ENCODE measurements at places on chromosomes 7 and 10. TPM values are rescaled to one million over a fixed set of nuclear protein-coding genes. Genes with fewer than 3 reads are reported as not detected.

The CALN1 gene
- not detected for total RNA-seq

GRCh38 chr10:117431160-117431559 is 55.9 kb upstream of the PDZD8 start:
- DNase-seq = no peak

GRCh38 chr7:54180796-54181195 is 361.4 kb upstream of the VSTM2A start:
- no peak for DNase-seq

DNA sequence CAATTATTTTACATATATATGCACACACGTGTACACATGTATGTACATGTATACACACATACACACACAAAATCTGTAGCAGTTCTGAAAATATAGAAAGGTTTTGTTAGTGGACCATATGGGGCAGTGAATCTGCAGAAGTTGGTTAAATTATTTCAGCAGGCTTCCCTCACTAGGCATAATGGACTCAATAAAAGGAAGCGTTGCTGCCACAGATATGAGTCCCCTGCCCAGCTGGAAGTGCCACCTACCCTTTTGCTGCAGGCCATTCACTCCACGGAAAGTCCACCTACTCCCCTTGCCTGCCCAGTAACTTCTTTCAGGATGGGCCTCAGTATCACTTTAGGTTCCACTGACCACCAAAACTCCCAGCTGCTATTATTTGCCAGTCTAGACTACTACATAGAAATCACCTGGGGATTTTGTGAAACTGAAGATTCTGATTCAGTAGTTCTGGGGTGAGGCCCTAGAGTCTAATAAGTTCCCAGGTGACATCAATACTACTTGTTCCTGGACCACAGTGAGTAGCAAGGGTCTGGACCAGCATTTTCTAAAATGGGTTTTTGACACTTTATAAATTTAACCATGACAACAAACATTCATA is 29.3 kb upstream of the CROT start:
- DNase-seq = no peak

DNA sequence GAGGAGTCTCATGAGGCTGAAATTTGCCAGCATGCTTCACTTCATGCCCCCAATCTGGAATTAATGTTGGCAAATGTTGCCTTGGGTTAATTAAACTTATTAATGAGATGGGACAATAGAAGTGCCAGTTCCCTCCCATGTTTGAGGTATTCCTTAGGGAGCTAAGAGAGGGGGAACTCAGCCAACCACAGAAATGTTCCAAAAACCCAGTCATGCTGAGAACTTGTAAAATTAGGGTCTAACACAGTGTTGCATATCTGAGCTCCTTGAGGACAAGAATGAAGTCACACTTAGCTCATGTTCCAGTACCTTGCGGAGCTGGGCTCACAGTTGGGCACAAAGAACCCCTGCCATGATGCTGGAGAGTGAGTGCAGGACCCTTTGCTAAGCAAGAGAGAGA is 89.4 kb downstream of the OAT start:
- DNase-seq = no peak

GRCh38 chr7:115561335-115562110 is 469.0 kb downstream of the TFEC start:
- DNase-seq = no peak

- DNase-seq = no peak
Observed at GRCh38 chr10:125012851-125013528, 71.1 kb downstream of the ZRANB1 start.

DNA sequence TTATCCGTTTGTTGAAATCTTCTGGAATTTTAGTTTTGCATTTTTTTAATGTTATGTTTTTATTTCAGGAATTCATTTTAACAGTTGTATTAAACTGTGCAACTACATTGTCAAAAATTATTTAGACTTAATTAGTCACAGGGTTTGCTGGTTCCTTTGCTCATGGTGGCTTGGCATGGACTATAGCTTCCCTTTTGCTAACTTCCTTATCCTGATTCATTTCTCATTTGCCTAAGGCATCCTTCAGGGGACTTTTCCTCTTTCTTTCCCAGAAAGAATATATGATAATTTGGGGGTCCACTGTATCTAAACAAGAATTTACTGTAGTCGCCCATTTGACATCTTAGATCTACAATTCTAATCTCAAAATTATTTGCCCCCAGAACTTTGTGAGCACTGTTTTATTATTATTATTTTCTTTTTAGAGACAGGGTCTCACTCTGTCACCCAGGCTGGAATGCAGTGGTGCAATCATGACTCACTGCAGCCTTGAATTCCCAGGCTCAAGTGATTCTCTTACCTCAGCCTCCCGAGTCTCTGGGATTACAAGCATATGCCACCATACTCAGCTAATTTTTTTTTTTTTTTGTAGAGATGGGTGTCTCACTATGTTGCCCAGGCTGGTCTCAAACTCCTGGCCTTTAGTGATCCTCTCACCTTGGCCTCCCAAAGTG is 13.9 kb downstream of the FIGNL1 start:
- peak; percentile 80 for DNase-seq

The GOLGA7B gene
- total RNA-seq = 1.1 TPM

The CAMK2B gene
- total RNA-seq = 0.15 TPM

GRCh38 chr7:2212906-2213305 is 19.8 kb downstream of the MAD1L1 start:
- no peak for DNase-seq

DNA sequence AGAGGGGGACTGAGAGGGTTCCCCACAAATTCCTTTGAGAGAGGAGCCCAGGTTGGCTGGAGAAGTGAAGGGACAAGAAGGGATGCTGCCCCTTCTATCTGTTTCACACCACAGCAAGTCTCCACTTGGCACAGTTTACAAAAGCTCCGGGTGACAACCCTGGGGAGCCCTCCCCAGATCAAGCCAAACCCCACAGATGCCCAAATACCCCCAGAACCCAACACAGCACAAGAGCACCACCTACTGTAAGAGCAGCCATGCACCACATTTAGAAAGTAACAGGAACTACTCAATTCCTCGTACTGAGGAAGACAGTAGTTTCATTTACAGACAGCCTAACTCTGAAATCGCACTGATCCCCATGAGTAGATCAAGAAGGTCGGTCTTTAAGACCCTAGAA is 67.8 kb upstream of the ATP6V0A4 start:
- peak; percentile 51 for DNase-seq

GRCh38 chr7:30888747-30889146 is 22.9 kb upstream of the AQP1 start:
- peak; percentile 68 for DNase-seq

GRCh38 chr10:133511907-133512528 is 15.1 kb upstream of the CYP2E1 start:
- DNase-seq = no peak

The DKK1 gene
- 75.2 TPM for total RNA-seq

GRCh38 chr7:130899071-130899560 is 165.1 kb upstream of the KLF14 start:
- DNase-seq = no peak
